ENCODE measurements at places on chromosomes 5 and 9.

DNA sequence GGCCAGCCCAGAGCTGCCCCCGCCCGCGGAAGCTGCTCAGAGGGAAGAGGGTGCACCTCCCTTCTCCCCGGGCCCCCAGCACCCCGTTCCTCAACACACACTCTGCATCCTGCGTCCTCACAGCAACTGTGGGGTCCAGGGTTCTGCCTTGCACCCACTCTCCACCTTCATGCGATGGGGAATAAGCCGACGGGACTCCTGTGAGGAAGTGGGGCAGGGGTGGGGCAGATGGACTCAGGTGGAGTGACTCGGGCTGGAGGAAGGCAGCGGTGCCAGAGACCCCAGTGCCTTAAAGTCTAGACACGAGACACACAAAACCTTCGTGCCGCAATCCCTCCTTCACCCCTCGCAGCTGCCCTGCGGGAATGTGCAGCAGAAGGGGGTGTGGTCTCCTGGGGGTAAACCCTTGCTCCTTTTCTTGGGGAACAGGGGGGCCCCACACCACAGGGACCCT, 8.6 kb downstream of the BRD3 start:
- DNase-seq: no peak

DNA sequence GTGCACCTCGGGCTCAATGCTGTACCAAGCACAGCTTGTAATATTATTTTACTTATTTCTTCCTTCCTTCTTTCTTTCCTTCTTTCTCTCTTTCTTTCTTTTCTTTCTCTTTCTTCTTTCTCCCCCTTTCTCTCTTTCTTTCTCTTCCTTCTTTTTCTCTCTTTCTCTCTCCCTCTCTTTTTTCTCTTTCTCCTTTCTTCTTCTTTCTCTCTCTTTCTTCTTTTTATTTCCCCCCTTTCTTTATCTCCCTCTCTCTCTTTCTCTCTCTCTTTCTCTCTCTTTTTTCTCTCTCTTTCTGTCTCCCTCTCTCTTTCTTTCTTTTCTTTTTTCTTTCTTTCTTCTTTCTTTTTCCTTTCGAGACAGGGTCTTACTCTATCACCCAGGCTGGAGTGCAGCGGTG, 32.7 kb upstream of the GNE start:
- no peak for DNase-seq

DNA sequence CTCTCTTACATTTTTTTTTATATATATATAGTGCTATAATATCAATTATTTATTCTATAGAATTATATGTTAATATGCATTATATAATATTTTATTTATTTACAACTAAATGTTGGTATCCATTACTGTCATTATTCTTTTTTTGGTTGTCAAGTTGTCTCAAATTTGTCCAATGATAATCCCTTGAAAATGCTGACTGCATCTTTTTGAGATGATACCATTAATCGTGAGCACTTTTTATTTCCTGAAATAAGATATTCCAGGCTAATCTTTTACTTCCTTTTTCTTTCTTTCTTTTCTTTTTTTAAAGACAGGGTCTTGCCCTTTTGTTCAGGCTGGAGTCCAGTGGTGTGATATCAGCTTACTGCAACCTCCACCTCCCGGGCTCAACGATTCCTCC, 12.7 kb upstream of the MPDZ start:
- no peak for DNase-seq

GRCh38 chr5:52997424-52997823, 8.3 kb downstream of the ITGA2 start:
- no peak for DNase-seq

DNA sequence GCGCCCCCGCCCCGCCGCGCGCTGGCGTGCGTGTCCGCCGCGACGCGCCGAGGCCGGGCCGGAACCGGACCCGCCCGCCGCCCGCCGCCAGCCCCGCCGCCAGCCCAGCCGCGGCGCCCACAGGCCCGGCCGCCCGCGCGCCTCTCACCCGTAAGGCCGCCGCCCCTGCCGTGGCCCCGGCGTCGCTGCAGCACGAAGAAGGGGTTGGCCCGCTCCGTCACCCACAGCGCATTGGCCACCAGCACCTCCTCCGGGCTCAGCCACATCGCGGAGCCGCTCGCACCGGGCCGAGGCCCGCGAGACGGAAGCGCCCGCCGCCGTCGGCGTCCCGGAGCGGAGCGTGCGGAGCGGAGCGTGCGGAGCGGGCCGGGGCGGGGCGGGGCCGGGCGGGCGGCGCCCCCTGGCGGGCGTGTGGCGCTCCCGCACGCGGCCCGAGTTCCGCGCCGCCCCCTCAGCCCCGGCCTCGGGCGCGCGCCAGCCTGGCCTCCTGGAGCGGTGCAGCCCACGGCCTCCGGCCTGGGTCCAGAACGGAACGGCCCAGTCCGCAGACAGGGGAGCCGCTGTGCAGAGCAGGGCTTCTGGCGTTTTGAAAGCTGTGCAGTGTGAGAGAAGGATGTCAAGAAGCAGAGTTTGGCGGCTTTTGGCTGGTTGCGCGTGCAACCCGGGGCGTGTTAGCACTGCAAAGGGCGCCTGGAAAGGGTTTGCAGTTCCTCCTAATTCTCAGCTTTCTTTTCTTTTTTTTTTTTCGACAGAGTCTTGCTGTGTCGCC, at the start of gene TBC1D9B:
TSS of gene TBC1D9B (minus strand) at position 342 of the 769 bp plus-strand sequence. CDS start at position 266, 76 bp downstream.
- DNase-seq: peak; percentile 78

DNA sequence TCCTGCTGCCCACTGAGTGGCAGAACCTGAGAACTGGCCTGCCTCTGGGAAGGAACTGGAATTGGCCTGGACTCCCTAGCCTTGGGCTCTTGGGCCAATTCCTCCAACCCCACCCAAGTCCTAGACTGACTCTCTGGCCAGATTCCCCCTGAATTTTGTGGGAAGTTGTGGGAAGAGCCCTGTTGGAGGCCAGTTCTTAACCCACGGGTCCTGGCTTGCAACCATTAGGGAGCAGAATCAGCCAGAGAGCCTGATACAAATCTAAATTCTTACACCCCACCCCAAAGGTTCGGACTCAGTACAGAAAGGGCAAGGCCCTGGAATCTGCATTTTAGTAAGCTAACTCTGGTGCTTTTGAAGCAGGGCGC, 125.3 kb upstream of the SLC25A48 start:
- no peak for DNase-seq

DNA sequence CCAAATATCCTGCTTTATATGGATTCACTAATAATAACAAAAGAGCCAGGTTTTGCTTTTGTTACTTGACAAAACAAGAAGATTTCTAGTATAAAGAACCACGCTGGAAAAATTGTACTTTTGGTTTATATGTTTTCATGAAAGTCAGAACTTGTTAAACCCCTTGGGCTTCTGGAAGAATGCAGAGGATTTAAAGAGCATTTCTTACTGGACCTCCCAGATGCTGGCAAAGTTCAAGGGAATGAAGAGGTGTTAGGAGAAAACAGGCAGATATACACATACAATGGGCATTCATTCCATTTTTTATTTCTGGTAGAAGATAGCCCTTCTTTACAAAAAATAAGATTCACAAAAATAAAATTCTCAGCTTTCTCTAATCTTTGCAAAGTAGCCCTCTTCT, 61.1 kb downstream of the SAXO1 start:
- DNase-seq: no peak

- no peak for DNase-seq
Observed at GRCh38 chr5:82422001-82422740, 144.0 kb upstream of the RPS23 start.

- no peak for DNase-seq
Observed at GRCh38 chr5:158917731-158918130, 182.0 kb downstream of the EBF1 start.

GRCh38 chr9:135320331-135320730, 159.3 kb upstream of the PPP1R26 start:
- no peak for DNase-seq

DNA sequence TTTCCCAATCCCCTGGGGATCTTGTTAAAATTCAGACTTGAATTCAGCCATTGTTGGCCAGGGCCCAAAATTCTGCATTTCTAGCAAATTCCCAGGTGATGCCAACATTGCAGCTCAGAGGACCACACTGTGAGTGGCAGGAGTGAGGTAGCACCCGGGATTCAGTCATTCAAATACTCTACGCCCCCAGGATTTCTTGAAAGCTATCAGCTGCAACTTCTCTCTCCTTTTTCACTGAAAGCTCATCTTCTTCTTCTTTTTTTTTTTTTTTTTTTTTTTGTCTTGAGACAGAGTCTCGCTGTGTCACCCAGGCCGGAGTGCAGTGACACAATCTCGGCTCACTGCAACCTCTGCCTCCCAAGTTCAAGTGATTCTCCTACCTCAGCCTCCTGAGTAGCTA, 19.3 kb upstream of the ANKH start:
- DNase-seq: no peak

DNA sequence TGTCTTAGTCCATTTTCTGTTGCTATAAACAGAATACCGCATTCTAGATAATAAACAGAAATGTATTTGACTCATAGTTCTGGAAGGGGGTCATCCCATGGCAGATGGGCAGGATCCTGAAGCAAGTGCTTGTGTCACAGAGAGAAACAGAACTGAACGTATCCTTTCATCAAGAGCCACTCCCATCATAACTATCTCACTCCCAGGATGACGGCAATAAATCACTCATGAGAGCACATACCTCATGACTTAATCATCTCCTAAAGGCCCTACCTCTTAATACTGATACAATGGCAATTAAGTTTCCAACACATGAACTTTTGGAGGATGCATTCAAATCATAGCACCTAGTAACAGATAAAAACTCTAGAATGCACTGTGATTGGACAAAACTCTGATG, 142.9 kb downstream of the CAMK4 start:
- DNase-seq: no peak

GRCh38 chr5:167804512-167805220, 486.8 kb upstream of the WWC1 start:
- DNase-seq: no peak

DNA sequence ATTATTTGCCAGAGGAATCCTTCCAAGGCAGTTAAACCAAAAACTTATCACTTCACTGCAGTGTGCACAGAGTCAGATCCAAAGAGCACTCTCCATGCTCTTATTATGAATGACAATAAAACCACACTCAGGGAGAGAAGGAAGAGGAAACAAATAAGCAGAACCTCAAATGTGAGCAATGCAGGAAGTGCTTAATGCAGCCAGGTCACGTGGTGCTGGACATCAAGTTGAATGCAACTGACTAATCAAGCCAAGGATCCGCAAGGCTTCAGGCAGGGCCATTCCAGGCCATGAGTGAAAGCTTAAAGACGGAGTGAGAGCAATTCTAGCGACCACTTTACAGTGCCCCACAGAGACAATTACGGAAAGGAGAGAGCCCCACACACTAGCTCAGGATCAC, 230.4 kb upstream of the PUM3 start:
- DNase-seq: peak; percentile 3

DNA sequence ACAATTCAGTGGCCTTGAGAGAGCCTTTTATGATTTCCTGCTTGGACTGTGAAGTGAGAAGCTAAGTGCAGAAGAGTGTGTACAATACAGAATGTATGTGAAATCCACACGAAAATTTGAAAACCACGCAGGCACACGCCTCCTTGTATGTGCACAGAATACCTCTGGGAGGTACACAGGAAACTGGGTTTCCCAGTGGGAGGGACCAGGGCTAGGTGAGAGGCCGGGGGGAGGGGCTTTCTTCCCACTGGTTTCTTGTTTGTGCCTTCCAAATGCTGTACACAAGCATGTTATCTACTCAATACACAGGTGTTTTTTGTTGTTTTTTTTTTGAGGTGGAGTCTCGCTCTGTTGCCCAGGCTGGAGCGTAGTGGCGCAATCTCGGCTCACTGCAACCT, 16.1 kb downstream of the C9orf50 start:
- DNase-seq: no peak

Data from hematopoietic multipotent progenitor cell treated with erythropoietin and hydrocortisone succinate and interleukin-3 and kit ligand, for 6 days (in vitro differentiated cells).